ENCODE measurements at places on chromosomes 1 and 21.
A peak's percentile ranks its signal among the peaks of the same experiment; 100 is the strongest.

GRCh38 chr1:235259133-235259778, 68.7 kb downstream of the ARID4B start:
- DNase-seq, result no peak

GRCh38 chr1:115911294-115911693, 65.0 kb upstream of the SLC22A15 start:
- no peak for DNase-seq

DNA sequence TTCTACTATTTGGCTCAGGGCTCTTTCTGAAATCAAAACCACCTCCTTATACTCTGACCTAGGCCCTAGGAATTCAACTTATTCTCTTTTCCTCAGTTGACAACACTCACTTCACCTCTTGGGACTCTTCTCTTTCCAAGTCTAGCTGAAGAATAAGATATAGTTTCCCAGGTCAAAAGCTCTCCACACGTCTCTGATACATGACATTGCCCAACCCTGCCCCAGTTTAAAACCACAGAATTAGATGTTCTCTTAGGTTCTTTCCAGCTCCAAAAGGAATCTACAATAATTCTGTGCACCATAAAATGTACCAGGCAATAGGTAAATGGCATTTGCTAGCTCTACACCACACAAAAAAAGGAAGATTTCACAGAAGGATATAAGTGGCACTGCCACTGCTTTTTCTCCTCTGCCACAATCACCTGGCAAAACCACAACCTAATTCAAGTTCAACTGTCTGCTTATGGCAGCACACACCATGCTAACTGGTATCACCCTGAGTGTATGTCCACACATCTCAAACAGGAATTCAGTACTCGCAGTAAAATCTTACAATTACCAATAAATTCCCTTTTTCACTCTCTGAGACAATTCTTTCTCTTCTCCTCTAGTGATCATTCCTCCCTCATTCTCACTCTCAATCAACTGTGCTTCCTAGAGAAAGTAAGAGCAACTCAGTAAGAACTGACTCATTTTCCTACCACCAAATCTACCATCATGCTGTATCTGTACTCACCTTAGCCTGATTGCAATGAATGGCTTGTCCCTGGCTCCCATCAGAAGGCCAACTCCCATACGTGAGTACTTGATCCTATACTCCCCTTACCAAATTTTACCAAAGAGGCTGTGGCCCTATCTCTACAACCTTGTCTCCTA, 27.3 kb downstream of the ZBTB8OS start:
- no peak for DNase-seq

DNA sequence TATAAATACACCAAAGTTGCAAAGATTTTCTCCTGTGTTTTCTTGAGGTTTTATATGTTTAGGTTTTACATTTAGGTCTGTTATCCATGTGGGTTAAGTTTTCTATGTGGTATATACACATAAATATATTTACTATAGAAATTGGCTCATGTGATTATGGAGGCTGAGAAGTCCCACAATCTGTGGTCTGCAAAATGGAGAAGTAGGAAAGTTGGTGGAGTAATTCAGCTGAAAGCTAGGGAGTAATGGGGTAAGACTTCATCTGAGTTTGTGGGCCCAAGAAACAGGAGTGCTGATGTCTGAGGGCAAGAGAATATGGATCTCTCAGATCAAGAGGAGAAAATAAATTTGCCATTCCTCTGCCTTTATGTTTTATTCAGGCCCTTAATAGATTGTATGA, 146.0 kb downstream of the GPATCH2 start:
- no peak for DNase-seq

DNA sequence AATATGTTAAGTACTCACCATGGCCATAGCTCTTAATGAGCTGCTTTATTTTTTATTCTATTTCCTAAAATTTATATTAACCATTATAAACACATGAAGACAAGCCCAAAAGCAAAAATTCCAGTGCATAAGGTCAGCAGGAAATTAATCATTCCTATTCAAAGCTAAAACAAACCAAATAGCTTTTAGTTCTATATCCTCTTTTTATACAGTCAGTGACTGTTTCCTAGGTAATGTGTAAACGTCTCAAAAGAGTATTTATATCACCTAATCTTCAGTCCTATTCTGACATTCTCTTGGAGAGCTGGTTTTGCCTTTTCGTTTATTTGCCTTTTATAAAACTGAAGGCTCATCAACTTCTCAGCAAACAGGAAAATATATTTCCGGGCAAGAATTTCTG, 4.2 kb downstream of the GOLPH3L start:
- no peak for DNase-seq

- no peak for DNase-seq
Measured at GRCh38 chr21:34865400-34866241, 183.5 kb downstream of the RUNX1 start.

DNA sequence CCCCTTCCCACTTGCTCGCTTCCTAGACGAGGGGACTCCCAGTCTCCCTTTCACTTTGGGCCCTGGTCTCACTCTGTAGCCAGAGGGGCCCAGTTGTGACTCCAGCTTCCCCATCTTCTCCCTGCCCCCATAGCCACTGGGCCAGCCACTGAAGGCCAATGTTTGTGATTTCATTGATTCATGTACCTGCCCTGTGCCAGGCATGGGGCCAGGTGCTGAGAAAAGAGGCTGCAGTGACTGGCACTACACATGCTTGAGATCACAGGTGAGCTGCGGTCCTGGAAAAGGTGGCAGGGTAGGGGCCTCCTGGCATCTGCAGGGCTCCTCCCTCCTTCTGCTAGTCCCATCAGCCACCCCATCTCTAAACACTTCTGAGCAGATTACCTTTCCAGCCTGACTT, 345.3 kb upstream of the VAMP3 start:
- DNase-seq, result no peak

GRCh38 chr1:118692143-118692542, 296.0 kb downstream of the TBX15 start:
- DNase-seq, result no peak

DNA sequence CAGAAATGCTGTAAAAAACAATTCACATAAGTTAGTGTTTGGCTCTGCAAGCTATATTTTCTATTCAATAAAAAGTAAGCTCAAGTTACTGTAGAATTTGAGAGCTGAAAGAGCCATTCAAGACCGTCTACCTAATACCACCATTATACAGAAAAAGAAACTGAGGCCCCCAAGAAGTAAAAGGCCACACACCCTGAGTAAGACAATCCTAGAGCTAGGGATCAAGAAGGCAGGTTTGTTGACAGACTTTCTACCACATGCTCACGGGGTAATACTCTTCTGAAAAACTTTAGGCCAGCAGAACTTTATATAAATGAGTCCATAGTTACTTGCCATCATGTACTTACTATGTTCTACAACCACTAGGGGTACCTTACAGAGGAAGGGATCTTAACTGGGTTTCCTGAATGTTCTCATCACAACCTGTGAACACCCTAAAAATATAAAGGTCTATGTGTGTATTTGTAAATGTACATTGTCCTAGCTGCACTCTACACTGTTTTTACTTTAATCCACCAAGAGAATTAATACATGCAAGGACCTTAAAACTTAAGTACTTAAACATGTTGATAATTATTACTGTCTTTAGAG, 2.7 kb downstream of the PSMG1 start:
- no peak for DNase-seq

- DNase-seq, result peak; percentile 62
Measured at GRCh38 chr1:15684042-15684461, at the start of gene PLEKHM2. PLEKHM2 (plus strand) TSS chr1:15684320; CDS start chr1:15684559, 239 bp downstream.

GRCh38 chr1:177275736-177276135, 105.0 kb downstream of the BRINP2 start:
- no peak for DNase-seq

- DNase-seq, result no peak
Measured at GRCh38 chr1:61487801-61488200, 237.1 kb downstream of the TM2D1 start.

DNA sequence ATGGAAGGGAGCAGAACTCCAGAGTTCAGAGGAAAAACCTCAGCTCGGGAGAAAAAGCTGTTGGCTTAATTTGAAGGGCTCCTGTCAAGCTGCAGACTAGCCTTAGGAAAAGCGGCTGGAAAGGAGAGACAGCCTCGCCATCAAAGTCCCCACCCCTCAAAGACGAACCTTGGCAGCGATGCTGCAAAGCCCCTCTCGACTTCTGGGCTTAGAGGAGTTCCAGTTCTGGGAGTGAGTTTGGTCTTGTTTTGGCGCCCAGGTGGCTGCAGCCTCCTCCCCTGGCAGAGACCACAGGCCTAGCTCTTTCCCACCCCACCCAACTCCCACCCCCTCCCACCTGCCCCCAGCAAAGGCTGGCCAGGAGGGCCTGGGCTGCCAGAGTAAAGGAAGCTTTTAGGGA, 9.1 kb upstream of the TBX15 start:
- no peak for DNase-seq

DNA sequence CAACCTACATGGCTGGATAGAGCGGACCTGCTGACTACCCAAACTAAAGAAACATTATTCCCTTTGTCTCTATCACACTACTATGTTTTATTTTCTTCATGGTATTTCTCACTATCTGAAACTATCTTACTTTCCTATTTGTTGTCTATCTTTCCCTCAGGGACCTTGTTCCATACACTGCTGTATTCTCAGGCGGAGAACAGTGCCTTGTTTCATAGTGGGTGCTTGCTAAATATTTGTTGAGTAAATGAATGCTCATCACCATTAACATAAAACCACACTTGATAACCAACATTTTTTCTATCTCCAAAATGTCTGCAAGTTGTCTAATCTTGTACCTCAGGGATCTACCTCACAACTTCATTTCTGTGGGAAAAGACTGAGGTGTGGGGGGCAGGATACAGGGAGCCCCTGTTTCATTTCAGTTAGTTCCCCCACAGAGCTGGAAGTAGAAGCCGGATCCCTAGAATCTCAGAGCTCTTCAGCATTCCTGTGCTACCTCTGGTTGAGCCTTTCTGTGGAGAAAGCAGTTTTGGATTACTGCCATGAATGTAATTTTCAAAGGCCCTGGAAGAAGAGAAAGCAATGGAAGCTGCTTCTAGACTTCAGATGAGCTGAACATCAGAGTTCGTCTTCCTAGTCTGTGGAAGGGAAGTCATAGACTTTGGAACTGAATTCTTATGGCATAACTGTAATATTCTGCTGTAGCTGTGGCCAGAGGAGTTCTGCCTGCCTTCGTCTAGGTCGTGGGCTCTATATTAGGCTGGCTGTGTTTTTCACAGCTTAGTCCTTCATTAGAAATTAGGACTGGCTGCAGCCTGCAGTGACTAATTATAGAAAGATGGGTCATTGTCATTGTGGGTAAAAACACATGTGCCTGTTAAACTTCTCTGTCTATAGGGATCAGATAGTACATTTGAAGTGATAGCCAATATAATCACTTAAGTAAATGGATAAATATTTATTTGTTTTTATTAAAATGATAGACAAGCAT, 293.2 kb upstream of the SGIP1 start:
- DNase-seq, result no peak

DNA sequence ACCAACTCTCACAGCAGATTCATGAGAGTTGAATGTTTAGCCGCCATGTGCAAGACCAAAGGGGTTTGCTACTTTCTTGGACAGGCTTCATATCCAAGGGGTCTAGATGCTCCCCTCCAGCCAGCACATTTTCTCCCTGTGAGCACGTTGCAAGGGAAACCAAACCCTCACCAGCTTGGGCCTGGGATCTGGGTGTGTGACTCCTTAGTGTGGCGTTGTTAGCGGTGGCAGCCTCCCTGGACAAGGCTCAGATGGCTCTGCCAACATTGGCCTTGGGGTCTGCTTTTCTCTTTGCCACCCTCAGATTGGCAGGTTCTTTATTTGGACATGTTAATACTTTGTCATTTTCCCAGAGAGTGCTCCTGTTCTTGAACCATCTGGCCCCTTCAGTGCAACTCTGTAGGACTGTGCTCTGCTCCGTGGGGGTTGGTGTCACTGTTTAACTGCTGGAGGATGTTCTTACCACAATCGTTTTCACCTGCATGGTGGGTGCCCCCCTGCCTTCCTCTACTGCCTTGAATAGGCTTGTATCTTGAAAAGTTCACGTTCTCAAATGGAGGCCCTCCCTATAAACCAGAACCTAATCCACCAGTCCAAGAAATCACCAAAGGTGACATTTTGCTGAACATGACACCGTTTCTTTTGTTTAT, 13.4 kb downstream of the ABCG1 start:
- no peak for DNase-seq

DNA sequence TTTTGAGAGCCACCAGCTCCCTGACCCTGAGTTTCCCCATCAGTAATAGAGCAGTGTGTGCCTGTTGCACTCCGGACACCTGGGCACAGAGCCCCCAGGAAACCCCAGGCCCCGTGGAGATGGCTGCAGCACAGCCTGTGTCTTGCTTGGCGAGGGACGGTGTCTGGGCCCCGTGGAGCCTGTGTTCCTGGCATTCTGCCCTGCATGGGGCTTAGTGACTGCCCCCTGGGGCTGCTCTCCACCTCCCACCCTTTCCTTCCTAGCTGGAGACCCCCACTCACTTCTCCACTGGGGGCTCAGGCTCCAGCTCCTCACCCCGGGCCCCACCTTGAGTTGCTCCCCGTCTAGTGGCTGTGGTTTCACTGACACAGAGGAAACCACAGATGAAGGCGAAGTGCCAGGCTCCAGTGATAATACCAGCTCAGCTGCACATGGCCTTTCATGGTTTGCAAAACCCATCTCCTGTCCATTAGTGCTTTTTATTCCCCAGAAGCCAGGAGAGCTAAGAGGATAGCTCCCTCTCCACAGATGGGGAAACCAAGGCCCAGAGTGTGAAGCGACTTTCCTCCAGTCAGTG, 39.4 kb downstream of the DMRTB1 start:
- peak; percentile 87 for DNase-seq

DNA sequence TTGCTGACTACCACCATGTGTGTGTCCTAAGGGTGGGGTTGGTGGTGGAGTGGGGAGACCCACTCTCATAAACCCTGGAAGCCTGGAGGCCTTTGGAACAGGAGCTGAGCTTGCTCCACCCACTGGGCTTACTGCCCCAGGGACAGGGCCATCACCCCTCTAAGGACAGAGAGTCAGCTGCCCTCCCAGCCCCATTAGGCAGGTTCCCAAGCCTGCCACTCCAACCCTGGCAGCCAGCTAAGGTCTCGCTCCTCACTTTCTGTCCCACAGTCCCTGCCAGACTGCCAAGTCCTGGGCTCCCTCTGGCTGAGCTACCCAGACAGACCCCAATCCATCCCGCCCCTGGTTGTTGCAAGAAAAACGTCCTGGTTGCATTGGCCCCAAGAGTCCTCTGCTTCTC, 3.8 kb downstream of the NT5C1A start:
- DNase-seq, result no peak

GRCh38 chr1:241638099-241638682, 2.0 kb downstream of the CHML start:
- DNase-seq, result no peak

DNA sequence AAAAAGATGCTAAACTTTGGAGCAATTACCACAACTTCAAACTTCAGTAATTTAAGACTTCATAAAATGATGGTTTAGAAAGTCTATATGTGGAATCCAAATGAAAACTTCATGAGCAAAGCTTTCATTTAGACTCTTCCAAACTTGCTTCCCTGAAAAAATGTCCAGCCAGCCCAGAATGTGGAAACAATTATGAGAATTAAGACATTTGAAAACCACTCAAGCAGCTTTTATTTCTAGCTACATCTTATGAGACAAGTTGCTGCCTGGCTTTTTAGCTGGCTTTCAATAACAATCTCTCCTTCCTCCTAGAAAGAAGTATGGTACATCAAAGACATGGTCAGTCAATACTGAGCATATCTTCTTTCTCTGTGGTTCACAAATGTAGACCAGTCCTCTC, 21.8 kb downstream of the LPAR3 start:
- peak; percentile 24 for DNase-seq

- no peak for DNase-seq
Measured at GRCh38 chr21:23401278-23401677, 2206.0 kb downstream of the MRPL39 start.
